ENCODE measurements at places on chromosomes 6 and 20.
A peak's percentile ranks its signal among the peaks of the same experiment; 100 is the strongest.

- peaks cover 47% of the 10 kb centered on the region for H3K4me1 ChIP-seq
- no peaks in the 10 kb centered on the region for H3K27me3 ChIP-seq
- no peak overlapping the region for H3K4me3 ChIP-seq
- no peak for DNase-seq
These were observed 10.1 kb upstream of the PYGB start for GRCh38 chr20:25237610-25238318.

DNA sequence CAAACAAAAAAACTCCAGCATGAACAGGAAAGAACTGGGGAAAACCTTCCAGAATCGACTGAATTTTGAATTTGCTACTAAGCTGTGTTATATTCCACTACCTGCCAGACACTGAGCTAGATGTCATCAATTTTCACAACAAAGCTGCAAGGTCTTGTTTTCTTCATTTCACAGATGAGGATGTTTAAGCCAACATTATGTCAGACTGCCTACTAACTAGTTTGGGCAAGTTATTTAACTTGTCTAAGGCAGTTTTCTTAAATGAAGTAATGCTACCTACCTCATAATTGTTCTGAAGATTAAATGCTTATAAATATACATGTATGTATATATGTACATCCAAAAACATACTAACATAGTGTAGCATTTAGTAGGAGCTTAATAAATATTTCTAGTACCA, 144.4 kb downstream of the MMS22L start:
- no peaks in the 10 kb centered on the region for H3K36me3 ChIP-seq
- H3K27me3 ChIP-seq = no peaks in the 10 kb centered on the region
- no peaks in the 10 kb centered on the region for H3K4me1 ChIP-seq
- DNase-seq = no peak
- H3K27ac ChIP-seq = no peak overlapping the region

GRCh38 chr6:47592131-47592840, 106.1 kb upstream of the ADGRF4 start:
- no peak overlapping the region for H3K4me3 ChIP-seq
- H3K27me3 ChIP-seq = no peaks in the 10 kb centered on the region
- H3K27ac ChIP-seq = no peak overlapping the region
- H3K36me3 ChIP-seq = peaks cover 35% of the 10 kb centered on the region
- peaks cover 6% of the 10 kb centered on the region for H3K4me1 ChIP-seq
- no peak for DNase-seq

DNA sequence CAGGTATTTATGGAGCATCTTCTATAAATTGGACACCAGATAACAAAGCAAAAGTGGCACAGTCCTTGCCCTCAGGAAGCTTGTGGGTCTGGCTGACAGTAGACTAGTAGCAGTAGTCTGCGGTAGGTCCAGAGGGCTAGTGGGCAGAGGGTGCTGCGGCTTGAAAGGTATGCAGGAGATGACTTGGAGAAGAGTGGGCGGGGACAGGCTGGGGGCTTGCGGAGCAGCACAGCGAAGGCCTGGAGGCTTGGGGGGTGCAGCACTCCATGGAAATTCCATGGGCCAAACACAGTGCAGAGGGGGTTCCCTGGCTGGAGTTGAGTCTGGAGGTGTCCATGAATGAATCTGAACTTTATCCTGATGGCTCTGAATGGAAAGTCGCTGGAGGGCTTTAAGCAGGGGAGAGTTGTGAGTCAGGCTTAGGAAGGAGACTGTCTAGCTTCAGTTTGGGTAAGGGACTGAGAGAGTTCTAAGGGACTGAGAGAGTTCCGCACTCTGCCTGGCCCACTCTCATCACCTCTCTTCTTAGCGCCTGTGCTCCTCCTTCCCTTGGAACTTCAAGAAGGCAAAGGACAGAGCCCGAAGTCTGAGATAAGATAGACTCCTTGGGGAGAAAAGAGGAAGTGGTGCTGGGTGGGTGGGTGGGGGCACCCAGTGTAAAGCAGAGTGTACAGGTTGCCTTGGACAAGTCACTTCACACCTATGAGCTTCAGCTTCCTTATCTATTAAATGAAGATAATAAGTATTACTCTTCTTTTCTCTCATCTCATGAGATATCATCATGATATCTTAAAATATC, 8.8 kb downstream of the PKIG start:
- H3K27me3 ChIP-seq = no peaks in the 10 kb centered on the region
- H3K4me1 ChIP-seq = peaks cover 13% of the 10 kb centered on the region
- DNase-seq = no peak
- H3K36me3 ChIP-seq = peaks cover 25% of the 10 kb centered on the region
- no peak overlapping the region for H3K27ac ChIP-seq
- H3K4me3 ChIP-seq = no peak overlapping the region

DNA sequence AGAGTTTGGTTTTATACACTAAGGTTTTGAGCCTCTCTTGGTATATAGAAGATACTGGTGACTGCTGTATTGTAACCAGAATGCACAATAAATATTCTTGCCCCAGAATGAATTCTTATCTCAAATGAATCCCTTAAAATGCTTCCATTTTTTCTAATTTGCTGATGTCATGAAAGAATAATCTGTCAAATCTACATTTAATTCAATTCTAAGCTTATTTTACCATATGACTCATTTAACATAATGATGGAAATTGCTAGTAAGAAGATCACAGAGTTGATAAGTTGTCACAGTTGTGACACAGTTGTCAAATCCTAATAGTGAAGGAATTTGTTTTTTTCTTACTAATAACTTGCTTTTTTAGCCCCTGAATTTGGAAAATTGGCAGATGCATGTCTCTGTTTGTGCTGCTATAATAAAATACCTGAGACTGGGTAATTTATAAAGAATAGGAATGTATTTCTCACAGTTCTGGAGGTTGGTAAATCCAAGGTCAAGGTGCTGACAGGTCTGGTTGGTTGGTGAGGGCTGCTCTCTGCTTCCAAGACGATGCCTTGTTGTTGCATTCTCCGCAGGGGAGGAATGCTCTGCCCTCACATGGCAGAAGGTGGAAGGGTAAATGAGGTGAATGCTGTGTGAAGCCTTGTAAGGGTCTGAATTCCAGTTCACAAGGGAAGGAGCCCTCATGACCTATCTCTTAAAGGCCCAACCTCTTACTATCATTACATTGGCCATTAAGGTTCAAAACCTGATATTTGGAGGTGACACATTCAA, 4.7 kb downstream of the ECT2L start:
- H3K4me1 ChIP-seq = peaks cover 13% of the 10 kb centered on the region
- no peak overlapping the region for H3K4me3 ChIP-seq
- DNase-seq = no peak
- no peaks in the 10 kb centered on the region for H3K27me3 ChIP-seq

DNA sequence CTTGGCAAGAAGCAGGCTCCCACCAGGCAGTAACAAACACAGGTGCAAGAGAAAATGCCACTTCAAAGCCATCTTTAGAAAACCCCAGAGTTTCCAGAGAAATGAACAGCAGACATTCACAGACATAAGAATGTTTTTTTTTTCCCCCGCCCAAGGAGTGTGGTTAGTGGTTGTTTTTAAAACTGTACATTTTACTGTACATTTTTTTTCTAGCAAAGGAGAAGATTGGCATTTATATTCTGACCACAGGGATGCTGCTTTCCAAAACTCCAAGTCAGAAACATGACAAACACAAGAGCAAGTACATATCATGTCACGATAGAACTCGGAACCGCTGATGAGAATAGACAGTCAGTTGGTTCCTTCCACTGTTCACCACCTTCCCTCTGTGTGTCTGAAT, 197.9 kb downstream of the LRFN2 start:
- no peaks in the 10 kb centered on the region for H3K4me1 ChIP-seq
- H3K27ac ChIP-seq = no peak overlapping the region
- no peak for DNase-seq

DNA sequence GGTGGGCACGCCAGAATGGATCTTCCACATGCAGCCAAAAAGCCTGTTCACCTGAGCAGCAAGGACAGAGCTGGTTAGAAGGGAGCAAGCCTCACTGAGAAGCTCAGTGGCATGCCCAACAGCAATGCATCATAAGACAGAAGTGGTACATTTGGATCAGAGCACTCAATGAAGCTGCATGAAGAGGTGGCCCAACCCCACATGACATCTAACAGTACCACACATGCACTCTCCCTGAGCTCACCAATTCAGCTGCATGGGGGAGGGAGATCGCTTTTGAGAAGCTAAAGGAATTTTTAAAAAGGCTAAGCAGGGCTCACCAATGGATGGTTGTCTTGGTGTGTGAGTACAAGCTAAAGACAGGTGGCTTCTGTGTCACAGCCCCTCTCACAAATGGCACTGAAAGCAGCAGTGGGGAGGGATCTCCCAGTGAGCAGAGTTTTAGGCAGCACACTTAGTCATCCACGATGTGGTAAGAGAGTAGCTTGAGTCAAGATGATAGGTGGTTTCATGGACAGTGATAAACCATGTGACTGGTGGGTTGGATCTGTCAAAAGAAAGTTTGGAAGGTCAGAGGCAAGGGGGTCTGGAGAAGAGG, 166.6 kb upstream of the TAB2 start:
- no peak for DNase-seq
- no peaks in the 10 kb centered on the region for H3K36me3 ChIP-seq
- no peaks in the 10 kb centered on the region for H3K4me1 ChIP-seq
- H3K27ac ChIP-seq = no peak overlapping the region

GRCh38 chr6:75991941-75992340, 80.5 kb downstream of the IMPG1 start:
- H3K27ac ChIP-seq = no peak overlapping the region
- H3K4me1 ChIP-seq = no peaks in the 10 kb centered on the region
- no peaks in the 10 kb centered on the region for H3K27me3 ChIP-seq
- H3K36me3 ChIP-seq = no peaks in the 10 kb centered on the region
- DNase-seq = no peak
- H3K4me3 ChIP-seq = no peak overlapping the region

DNA sequence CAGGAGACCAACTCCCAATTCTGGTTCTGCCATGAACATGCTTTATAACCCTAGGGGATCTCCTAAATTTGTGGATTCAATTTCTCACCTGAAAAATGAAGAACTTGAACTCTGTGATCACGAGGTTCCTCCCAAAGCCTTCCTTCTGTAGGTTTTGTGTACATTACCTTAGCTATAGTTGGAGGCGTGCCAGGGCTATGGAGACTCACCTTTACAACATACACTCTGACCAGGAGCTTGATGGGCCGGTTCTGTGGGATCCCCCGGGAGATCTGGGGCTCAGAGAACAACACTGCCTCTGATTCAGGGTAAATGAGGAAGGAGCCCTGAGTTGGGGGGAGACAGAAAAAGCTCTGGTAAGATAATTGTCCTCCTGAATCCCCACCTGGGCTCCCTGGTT, 34.1 kb downstream of the ERGIC3 start:
- H3K27ac ChIP-seq = no peak overlapping the region
- H3K27me3 ChIP-seq = no peaks in the 10 kb centered on the region
- H3K36me3 ChIP-seq = no peaks in the 10 kb centered on the region
- H3K4me3 ChIP-seq = no peak overlapping the region
- DNase-seq = no peak

GRCh38 chr6:139257821-139258398, 33.9 kb downstream of the TXLNB start:
- H3K27me3 ChIP-seq = no peaks in the 10 kb centered on the region
- no peaks in the 10 kb centered on the region for H3K4me1 ChIP-seq
- H3K36me3 ChIP-seq = no peaks in the 10 kb centered on the region
- H3K27ac ChIP-seq = no peak overlapping the region
- DNase-seq = no peak

GRCh38 chr6:158669145-158670035, 19.5 kb downstream of the SYTL3 start:
- no peak overlapping the region for H3K4me3 ChIP-seq
- H3K36me3 ChIP-seq = no peaks in the 10 kb centered on the region
- peaks cover 18% of the 10 kb centered on the region for H3K4me1 ChIP-seq
- peak overlapping the region; percentile 23 for H3K27ac ChIP-seq

- H3K4me3 ChIP-seq = no peak overlapping the region
- no peaks in the 10 kb centered on the region for H3K36me3 ChIP-seq
- no peak for DNase-seq
- H3K27me3 ChIP-seq = no peaks in the 10 kb centered on the region
- H3K27ac ChIP-seq = no peak overlapping the region
These were observed 49.2 kb downstream of the CBFA2T2 start for GRCh38 chr20:33539129-33539528.

- H3K36me3 ChIP-seq = no peaks in the 10 kb centered on the region
- DNase-seq = no peak
- H3K4me3 ChIP-seq = no peak overlapping the region
- no peaks in the 10 kb centered on the region for H3K4me1 ChIP-seq
These were observed 49.7 kb upstream of the TGM3 start for GRCh38 chr20:2246069-2246491.

- no peaks in the 10 kb centered on the region for H3K27me3 ChIP-seq
- DNase-seq = no peak
- no peak overlapping the region for H3K4me3 ChIP-seq
- peak overlapping the region; percentile 14 for H3K27ac ChIP-seq
- H3K36me3 ChIP-seq = peaks cover 10% of the 10 kb centered on the region
These were observed 23.0 kb downstream of the MAP1LC3A start for GRCh38 chr20:34581341-34582184.

- H3K4me3 ChIP-seq = no peak overlapping the region
- H3K27me3 ChIP-seq = no peaks in the 10 kb centered on the region
- peaks cover 3% of the 10 kb centered on the region for H3K36me3 ChIP-seq
These were observed 12.9 kb downstream of the RPS6KA2 start for GRCh38 chr6:166614171-166614583.

- H3K27ac ChIP-seq = no peak overlapping the region
- no peak overlapping the region for H3K4me3 ChIP-seq
- no peaks in the 10 kb centered on the region for H3K4me1 ChIP-seq
- no peaks in the 10 kb centered on the region for H3K27me3 ChIP-seq
These were observed 818.8 kb upstream of the CITED2 start for GRCh38 chr6:140193269-140193668.

DNA sequence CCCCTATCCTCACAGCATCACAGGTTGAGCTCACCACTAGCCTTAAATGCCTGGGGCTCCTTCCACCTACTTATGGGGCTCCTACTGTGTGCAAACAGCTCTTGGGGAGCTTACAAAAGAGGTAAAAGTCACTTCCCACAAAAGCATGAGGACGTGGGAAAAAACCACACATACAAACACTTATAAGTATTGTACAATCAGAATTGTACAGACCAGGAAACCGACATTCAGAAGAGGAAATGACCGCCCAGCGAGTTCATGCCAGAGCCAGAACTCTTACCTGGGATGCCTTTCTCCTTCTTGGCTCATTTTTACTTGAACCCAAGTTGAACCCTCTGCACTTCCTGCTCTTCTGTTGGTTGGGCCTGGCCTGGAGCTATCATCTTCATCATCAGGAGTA, 6.3 kb upstream of the PPP1R16B start:
- no peaks in the 10 kb centered on the region for H3K27me3 ChIP-seq
- DNase-seq = no peak
- H3K27ac ChIP-seq = no peak overlapping the region
- H3K4me1 ChIP-seq = no peaks in the 10 kb centered on the region

DNA sequence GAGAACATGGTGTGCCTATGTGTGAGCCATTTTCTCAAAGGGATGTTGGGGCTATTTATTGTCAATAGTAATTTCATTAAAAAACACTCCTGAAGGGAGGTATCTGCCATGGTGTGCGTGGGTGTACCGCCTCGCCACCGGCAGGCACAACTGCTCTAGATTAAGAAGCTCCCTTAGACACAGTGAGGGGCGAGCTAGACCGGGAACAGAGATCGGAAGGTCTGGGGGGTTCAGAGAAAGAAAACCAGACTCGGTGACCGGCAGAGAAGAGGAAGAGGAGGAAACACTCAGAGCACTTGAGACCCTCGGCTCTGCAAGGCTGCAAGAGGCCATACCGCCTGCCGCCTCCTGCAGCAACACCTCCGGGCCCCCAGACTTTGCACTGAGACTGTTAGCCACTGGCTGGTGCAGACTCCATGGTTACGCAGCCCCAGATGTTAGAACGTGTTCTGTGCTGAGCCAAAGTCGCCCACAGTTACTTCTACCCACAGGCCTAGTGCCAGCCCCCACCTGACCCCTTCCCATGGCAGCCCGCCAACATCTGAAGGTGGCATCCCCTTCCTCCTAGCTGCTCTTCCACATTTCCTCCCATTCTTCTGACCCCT, 18.1 kb downstream of the PXDC1 start:
- H3K27me3 ChIP-seq = no peaks in the 10 kb centered on the region
- peaks cover 76% of the 10 kb centered on the region for H3K36me3 ChIP-seq
- peaks cover 26% of the 10 kb centered on the region for H3K4me1 ChIP-seq
- no peak overlapping the region for H3K4me3 ChIP-seq
- no peak overlapping the region for H3K27ac ChIP-seq
